CD4-positive, alpha-beta T cell (primary cell): ENCODE measurements at places on chromosomes 16 and 17.

DNA sequence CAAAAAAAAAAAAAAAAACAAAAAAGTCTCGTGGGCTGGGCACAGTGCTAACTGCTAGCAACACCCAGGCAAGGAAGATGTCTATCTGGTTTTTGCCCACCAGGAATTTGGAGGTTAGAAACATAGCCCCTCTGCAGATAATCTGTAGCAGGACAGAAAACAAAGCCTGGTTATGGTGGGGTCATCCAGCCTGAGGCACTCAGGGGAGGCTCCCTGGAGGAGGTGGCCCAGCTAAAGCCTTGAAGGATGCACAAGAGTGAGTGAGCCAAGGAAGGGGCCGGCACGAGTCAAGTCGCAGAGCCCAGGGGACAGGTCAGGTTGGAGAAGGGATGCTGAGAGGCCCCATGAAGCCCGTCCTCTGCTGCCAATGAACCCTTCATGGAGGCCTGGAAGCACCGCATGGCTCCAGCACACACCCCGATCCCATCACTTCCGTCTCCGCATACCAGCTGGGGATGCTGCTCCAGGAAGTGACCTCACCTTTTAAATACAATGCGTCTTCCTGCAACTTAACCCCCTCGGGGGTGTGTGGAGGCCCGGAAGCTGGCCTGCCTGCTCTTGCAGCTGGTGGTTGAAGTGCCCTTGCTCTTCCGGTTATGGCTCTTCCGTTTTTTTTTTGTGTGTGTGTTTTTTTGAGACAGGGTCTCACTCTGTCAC lies 86.5 kb downstream of the ENGASE start:
- no peak for DNase-seq

- no peak for DNase-seq
Observed at GRCh38 chr17:22570144-22570845, 878.0 kb downstream of the KCNJ18 start.

- no peak for DNase-seq
Observed at GRCh38 chr17:74231928-74232907, 18.8 kb downstream of the TTYH2 start.

GRCh38 chr17:32323811-32324491 lies 18.0 kb downstream of the C17orf75 start:
- peak; percentile 37 for DNase-seq

DNA sequence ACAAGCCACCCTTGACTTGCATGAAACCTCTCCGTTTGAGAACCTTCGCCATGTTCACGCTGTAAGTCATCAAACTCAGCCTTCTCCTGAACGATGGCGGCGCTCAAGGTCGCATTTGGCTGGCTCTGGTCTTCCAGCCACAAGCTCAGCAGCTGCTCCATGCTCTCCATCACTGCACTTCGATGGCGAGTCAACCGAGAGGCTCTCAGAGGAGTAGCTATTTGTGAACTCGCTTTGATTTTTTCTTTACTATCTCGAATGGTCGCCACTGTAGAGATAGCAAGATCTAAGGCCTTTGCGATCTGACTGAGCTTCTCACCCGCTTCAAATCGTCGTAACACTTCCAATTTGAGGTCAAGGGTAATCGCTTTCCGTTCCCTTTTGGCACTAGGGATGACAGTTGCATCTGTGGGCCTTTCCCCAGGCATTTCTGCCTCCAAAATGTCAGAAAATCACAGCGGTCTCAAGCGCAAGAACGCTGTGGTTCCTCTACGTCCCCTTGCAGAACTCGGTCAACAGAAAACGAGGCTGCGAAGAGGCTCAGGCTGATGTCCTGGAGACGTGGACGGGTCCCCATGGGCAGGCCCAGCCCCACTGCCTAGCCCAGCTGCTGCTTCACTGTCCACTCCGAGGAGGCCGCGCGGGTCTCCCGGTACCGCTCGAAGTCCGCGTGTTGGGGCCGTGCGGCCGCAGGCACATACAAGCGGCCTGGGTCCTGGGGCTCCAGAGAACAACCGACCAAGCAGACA lies 23.1 kb downstream of the DEF8 start:
- DNase-seq: peak; percentile 11

- DNase-seq: no peak
Observed at GRCh38 chr16:75254359-75254837, 3.0 kb upstream of the BCAR1 start.

DNA sequence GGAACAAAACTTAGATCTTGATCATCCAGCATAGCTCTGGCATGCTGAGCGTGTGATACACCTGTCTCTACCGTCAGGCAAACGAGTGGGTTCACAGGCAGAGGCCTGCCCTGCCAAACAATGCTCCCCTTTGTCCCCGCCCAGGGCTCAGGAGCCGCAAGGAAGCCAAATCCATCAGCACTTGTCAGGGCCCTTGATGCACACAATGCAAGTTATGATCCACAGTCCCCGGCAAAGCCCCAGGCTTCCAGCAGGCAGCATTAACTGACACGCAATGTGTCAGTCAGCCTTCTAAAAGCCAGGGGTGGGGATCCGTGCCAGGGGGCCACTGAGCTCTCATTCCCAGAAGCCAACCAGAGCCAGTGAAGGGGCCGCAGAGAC lies 460.9 kb downstream of the SLC39A11 start:
- DNase-seq: no peak

- no peak for DNase-seq
Observed at GRCh38 chr17:77302682-77303081, 161.9 kb downstream of the SEC14L1 start.

- DNase-seq: no peak
Observed at GRCh38 chr17:28622186-28622585, 8.2 kb upstream of the RSKR start.

DNA sequence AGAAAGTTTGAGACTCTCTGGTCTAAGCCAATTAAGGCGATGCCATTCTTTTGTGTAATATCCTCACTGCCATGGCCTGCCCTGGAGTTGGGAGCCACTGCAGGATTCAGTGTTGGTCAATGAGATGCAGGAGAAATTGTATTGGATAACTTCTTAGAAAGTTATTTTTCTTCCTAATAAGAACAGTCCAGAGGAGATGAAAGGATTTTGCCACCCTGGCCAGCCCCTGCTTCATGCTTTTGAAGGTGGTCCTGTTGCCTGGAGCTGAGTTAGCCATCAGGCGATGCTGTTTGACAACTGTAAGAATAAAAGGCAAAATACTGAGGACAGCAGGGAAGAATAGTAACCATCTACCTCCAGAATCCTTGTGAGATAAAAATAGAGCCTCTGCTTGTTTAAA lies 35.4 kb upstream of the CNTNAP4 start:
- no peak for DNase-seq

GRCh38 chr16:29925781-29926710 lies at the start of gene KCTD13:
TSS of gene KCTD13 (minus strand) at chr16:29926226. CDS start at chr16:29926033, 193 bp downstream.
- DNase-seq: peak; percentile 94

DNA sequence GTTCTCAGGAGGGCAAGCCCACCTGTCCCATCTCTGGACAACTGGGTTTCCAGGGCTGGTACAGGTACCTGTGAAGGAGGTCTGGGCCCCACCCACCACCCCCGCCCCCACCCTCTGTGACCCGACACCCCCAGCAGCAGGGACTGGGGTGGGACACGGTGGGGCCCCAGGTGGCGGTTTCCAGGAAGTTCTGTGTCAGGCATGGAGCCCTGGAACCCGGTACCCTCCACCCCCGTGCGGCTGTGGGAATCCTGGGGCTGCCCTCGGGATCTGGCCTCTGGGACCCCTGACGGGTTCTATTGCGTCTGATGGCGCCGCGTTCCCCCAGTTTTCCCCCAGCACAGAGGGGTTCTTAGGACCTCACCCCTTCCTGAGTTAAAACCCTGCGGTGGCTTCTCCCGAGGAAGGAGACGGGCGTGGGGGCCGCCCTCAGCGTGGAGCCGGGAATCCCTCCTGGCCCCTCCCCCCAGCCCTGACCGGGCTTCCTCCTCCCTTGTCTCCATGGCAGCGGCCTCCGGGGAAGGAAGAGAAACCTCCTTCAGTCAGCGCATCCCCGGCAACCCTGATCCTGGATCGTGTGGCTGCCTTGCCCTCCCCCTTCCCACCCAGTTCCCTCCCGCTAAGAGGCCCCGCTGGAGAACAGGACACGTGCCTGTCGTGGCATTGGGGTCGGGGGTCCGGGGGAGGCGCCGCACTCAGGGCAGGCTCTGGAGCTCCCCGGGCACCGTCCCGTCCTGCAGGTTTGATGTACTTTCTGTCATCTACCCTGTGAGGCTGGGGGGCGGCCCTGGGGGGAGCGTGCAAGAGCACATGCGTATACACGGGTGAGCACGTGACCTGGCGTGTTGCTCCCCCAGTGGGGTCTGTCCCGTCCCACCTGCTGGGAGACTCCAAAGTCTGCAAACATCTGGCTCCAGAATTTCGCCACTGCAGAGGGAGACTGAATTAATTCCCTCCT lies 30.3 kb downstream of the CACNA1H start:
- DNase-seq: no peak

DNA sequence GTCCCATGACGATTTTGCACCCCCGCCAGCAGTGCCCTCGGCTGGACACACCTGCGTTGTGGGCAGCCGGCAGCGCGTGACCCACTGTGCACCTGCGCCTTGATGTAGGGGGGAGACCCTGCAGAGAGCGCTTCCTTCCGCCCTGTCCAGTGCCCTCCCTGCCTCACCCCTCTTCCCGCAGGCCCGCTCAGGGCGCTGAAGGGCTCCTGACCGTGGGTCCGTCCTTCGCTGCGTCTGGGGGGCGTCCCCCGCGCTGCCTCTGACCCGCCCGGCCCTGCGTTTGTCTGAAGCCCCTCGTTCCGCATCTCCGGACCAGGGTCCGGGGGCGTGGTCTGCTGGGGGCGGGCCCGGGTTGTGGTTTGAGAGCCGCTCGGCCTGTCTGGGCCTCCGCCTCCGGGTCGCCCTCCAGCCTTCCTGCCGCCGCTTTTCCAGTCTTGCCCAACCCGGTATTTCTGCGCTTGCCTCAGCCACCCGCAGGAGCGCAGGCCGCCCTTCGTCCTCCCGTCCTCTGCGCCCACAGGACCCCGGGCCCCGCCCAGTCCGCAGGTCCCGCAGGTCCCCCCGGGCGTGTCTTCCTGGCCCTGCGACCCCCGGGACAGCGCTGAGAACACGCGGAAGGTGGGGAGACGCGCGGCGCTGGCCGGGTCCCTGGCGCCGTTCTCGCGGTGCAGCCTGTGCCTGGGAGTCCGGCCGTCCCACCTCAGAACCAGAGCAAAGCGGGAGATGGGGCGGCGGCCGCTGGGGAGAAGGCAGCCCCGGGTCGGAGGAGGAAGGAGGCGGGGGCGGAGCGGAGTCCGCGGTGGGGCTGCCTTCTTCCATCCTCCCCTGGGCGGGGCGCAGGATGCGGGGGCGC lies 4.0 kb upstream of the IL17C start:
- peak; percentile 68 for DNase-seq

GRCh38 chr16:371515-372301 lies 1.4 kb upstream of the MRPL28 start:
- DNase-seq: no peak

- no peak for DNase-seq
Observed at GRCh38 chr16:74564451-74564984, 42.4 kb downstream of the GLG1 start.

- peak; percentile 54 for DNase-seq
Observed at GRCh38 chr16:4081521-4082021, 34.7 kb downstream of the ADCY9 start.

- no peak for DNase-seq
Observed at GRCh38 chr16:30354423-30355143, 525 bp downstream of the CD2BP2 start.

DNA sequence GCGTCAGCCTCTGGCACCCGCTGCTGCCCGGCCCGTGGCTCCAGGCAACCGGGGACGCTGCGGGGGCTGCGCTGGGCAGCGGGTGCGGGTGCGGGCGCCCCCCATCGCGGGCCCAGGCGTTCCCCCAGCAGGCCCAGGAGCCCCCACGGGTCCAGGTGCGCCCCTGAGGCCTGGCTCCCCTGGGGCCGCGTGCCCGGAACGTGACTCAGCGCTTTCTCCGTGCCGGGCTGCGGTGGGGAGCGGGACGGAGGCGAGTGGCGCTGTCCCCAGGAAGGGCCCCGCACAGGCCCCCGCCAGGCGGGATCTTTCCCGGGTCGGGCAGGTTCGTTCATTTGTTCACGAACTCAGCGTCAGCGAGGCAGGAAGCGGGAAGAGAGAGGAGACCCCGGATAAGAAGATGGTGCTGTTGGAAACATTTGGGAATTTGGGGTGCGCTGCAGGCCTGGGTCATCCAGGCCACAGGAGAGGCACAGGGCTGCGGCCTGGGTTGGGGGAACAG lies 18.4 kb upstream of the EXOC7 start:
- peak; percentile 49 for DNase-seq

DNA sequence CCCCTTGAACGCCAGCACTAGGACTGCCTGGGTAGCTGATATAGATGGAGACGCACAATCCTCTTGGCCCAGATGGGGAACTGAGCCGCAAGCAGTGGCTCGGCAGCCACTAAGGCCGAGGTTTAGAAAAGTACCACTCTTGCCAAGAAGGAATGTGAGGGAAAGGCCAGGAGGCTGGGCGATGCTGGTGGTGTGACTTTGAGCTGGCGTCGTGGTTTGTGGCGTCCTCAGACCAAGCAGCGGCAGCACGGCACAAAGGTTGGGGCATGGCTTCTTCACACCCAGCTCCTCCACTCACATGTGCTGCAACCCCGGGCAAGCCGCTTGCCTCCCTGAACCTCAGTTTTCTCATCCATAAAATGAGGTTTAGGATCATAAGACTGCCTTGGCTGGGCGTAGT lies 15.6 kb downstream of the DCAKD start:
- no peak for DNase-seq

DNA sequence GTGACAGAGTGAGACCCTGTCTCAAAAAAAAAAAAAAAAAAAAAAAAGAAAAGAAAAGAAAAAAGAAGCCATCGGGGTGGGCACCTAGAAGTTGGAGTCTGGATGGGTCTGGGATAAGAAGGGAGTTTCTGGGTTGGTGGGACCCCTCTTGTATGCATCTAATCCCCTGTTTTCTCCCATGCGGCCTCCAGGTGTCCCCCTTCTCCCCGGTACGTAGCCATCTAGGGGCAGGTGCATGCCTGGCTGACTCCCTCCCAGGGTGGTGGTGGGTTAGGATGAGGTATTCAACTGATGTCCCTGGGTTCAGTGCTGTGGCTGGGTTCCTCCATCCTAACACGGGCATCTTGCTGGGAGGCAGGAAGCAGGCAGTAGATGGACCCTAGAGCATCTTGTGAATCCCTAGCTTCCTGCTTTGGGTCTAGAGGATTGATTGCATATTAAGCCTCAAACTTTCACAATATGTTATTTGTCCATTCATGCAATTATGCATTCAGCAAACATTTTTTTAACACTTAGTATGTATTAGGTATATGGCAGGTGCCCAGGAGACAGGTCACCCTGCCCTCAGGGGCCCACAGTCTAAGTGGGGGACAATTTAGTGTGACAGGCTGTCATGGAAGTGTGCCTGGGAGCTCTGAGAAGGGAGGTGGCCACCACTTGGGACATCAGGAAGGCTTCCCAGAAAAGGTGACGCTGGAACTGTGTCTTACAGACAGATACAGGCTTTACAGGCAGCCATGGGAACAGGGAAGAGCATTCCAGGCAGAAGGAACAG lies 13.1 kb downstream of the FMNL1 start:
- DNase-seq: no peak

DNA sequence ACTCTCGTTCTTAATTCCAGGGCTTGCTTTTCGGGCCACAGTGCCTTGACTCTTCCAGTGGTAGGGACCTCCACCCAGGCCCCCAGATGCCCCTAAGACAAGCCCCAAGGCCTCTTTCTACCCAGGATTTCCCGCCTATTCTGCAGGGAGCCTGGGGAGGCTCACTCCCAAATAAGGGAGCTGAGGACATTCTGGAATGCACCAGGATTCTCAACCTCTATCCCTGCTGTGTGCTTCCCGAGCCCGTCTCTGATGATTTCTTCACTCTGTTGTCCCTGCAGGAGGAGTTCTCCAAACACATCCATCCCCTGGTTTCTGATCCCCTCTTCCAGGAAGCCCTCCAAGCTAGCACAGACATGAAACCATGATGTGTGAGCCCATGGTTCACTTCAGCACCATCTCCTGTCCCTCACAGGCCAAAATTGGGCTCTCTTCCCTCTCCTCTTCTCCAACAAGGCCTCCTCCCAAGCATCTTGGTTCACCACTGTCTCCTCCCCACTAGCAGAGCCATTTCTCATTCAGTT lies 255.9 kb downstream of the KATNIP start:
- DNase-seq: no peak
